ENCODE measurements at places on chromosomes 6 and 20. TPM values are rescaled to one million over a fixed set of nuclear protein-coding genes. Genes with fewer than 3 reads are reported as not detected.

DNA sequence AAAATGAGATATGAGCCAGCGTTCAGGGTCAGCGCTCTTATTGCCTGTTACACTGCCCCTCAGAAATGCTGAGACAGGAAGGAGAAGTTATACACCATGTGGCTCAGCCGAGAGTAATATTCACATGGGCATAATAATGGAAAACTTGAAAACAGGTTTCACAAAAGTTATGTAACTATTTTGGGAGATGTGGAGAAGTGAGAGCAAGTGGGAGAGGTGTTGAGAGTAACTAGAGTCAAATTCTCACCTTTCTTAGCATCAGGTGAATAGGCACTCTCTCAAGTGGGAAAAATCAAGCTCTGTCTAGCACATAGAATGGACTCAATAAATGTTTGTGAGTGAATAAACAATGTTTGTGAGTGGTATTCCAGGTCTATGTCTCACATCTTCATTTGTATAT, 94.5 kb downstream of the TBX18 start:
- DNase-seq: no peak

GRCh38 chr20:5675103-5676091, 74.8 kb upstream of the SHLD1 start:
- DNase-seq: no peak

DNA sequence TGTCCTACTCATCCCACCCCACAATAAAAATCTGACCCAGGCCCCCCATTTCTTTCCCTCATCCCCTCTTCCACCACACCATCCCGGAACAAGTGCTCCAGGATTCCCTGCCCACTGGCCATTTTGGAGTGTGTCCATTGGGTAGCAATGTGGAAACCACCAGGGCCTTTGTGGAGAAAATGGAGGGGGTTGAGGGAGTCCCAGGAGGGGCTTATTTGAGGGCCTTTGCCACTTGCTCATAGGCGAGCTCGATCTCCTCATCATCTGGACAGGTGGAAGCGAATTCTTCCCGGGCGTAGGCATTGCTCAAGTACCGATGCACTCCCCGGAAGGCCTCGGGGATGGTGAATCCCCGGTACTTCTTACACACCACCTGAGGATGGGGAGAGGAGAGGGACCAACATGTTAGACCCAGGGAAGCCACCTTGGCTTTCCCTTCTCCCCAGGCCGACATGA, 1.6 kb upstream of the DDAH2 start:
- DNase-seq: no peak

- no peak for DNase-seq
Measured at GRCh38 chr6:108295676-108296075, 822 bp downstream of the AFG1L start.

OXT gene
- polyA plus RNA-seq: not detected
